ENCODE measurements at places on chromosomes 12 and 14. TPM values are rescaled to one million over a fixed set of nuclear protein-coding genes. Genes with fewer than 3 reads are reported as not detected.

SLC6A15 gene
- 12.9 TPM for total RNA-seq

GRCh38 chr12:91632042-91632786, 449.6 kb upstream of the DCN start:
- no peaks in the 10 kb centered on the region for H3K4me1 ChIP-seq
- H3K4me3 ChIP-seq, result no peak overlapping the region
- H3K27me3 ChIP-seq, result no peaks in the 10 kb centered on the region
- no peak overlapping the region for H3K27ac ChIP-seq
- H3K36me3 ChIP-seq, result no peaks in the 10 kb centered on the region

GRCh38 chr12:116302166-116303058, 24.9 kb upstream of the MED13L start:
- H3K27ac ChIP-seq, result no peak overlapping the region
- H3K4me3 ChIP-seq, result no peak overlapping the region
- no peaks in the 10 kb centered on the region for H3K4me1 ChIP-seq
- no peak for DNase-seq
- H3K36me3 ChIP-seq, result no peaks in the 10 kb centered on the region

GRCh38 chr14:39266871-39267607, 33.3 kb downstream of the MIA2 start:
- H3K36me3 ChIP-seq, result peaks cover 12% of the 10 kb centered on the region
- peak overlapping the region; percentile 93 for H3K4me3 ChIP-seq
- peak overlapping the region; percentile 3 for H3K27ac ChIP-seq
- peaks cover 4% of the 10 kb centered on the region for H3K4me1 ChIP-seq

DNA sequence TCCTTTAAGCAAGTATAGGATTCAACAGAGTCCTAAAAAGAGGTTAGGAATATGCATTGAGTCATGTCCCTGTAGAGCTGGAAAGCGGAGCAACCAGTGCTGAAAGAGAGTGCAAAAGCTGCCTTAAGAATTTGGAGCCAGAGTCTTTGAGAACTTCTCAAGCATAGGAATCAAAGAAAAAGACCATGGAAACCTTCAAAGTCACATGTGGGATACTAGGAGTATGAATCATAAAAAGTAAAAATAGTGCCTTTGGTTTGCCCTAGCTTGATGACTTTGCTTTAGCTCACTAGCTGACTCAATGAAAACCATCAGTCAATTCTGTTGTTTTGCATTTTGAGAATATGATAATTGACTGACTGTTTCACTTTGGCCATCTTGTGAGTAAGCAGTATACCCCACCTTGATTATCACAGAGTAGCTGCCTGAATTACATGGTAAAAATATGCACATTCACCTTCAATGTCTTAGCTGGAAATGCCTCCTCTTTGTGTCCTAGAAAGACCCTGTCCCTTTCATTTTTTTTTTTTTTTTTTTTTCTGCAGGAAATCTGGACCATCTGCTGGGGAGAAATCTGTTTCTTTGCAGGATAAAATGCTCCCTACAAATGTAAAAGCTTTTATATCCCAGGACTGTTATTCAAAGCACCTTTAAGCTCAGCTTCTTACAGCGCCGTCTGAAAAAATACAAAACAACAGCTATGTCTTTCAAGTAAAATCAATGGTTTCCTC, 248.6 kb upstream of the KRR1 start:
- peaks cover 2% of the 10 kb centered on the region for H3K4me1 ChIP-seq
- H3K4me3 ChIP-seq, result no peak overlapping the region
- H3K36me3 ChIP-seq, result no peaks in the 10 kb centered on the region
- no peak overlapping the region for H3K27ac ChIP-seq
- no peak for DNase-seq

DNA sequence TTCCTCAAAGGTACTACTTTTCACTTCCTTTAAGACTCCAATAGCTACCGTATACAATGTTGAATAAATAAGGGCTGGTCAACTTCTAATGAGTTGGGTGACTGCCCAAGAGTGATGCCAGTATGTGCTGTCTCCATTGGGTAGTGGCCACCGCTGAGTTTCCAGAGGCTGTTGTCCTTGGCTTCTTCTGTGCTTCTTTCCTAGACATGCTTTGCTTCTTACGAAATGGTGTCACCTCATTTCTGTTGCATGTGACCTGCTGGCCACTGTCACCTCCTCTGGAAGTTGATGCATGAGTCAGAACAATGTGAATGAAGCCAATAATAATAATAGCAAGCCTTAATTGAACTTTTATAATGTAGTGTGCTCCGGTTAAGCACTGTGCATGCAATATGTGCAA, 7.5 kb upstream of the NID2 start:
- no peak overlapping the region for H3K4me3 ChIP-seq
- H3K27me3 ChIP-seq, result no peaks in the 10 kb centered on the region
- no peak for DNase-seq
- no peaks in the 10 kb centered on the region for H3K4me1 ChIP-seq

GRCh38 chr14:30651937-30652336, 29.8 kb downstream of the SCFD1 start:
- DNase-seq, result no peak
- no peaks in the 10 kb centered on the region for H3K4me1 ChIP-seq
- H3K27me3 ChIP-seq, result no peaks in the 10 kb centered on the region
- no peak overlapping the region for H3K4me3 ChIP-seq
- peaks cover 6% of the 10 kb centered on the region for H3K36me3 ChIP-seq

- no peak for DNase-seq
- no peaks in the 10 kb centered on the region for H3K4me1 ChIP-seq
- H3K27ac ChIP-seq, result no peak overlapping the region
- peaks cover 42% of the 10 kb centered on the region for H3K36me3 ChIP-seq
- H3K4me3 ChIP-seq, result no peak overlapping the region
Observed at GRCh38 chr12:27787559-27787958, 7.5 kb upstream of the MANSC4 start.

GRCh38 chr14:24270537-24271133, 762 bp downstream of the RABGGTA start:
- peak overlapping the region; percentile 86 for H3K4me3 ChIP-seq
- H3K4me1 ChIP-seq, result no peaks in the 10 kb centered on the region
- H3K36me3 ChIP-seq, result peaks cover 3% of the 10 kb centered on the region
- no peak for DNase-seq

DNA sequence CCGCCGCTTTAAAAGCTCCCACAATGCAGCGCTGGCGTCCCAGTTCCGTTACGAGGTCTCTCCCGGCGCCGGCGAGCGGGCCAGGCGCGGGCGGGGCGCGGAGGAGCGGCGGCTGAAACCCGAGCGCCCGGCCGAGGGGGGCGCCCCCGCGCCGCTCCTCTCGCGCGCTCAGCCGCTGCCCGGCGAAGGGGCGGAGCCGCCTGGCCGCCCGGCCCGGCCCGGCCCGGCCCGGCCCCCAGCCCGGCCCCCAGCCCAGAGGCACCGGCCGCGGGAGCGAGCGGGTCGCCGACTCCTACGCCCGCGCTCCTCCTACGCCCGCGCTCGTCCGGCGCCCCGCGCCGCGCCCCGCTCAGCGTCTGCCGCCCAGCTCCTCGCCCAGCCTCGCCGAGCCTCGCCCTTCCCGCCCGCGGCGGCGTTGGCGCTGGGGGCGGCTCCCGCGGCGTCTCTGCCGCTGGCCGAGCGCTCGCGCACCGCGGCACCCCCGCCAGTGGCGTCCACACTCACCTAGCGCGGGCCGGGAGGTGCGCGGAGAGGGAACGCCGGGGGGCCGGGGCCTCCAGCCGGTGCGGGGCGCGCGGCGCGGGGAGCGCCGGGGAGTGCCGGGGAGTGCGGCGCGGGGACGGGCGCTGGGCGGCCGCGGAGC, at the start of gene RASSF8:
Gene RASSF8, plus strand, starts transcription at position 255 of the 643 bp plus-strand sequence. CDS start 96,662 bp downstream, outside the sequence.
- H3K27ac ChIP-seq, result no peak within 1 kb of the TSS
- peak; percentile 79 for DNase-seq
- H3K36me3 ChIP-seq, result peaks cover 15% of the 10 kb centered on the region
- H3K27me3 ChIP-seq, result no peaks in the 10 kb centered on the region

DNA sequence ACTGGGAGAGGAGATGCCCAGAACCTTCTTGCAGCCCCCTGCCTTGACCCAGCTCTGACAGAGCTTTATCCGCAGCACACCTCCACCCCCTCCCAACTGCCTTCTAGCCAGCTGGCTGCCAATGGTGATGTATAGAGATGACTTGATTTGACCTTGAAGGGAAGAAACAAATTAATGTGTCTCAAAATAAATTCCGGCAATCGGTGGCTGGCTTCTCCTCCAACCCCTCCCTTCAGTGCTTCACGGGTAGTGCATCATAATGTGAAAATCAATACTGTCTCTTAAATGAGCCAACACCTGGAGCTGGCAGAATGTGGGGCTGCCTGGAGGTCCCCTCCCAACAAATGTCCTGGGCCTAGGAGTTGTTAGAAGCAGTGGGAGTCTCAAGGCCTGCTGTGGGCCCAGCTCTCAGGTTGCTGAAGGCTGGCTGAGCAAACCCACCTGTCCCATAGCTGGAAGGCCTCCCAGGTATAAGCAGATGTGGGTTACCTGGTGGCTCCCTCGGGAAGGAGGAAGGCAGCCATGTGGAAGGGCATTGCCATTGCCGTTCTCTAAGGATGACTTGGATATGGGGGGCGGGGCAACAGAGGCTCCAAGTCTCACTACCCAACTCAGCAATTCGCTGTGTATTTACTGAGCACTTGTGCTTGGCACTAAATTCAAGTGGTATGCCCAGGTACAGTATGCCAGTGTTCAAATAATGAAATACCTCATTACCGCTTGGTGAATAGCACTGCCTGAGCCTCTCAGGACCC, 23.2 kb downstream of the HSPB8 start:
- H3K4me1 ChIP-seq, result peaks cover 7% of the 10 kb centered on the region
- H3K4me3 ChIP-seq, result no peak overlapping the region
- H3K27me3 ChIP-seq, result no peaks in the 10 kb centered on the region
- H3K36me3 ChIP-seq, result peaks cover 2% of the 10 kb centered on the region
- peak; percentile 49 for DNase-seq

SAMD4A gene
- total RNA-seq, result 9.9 TPM

- no peak overlapping the region for H3K4me3 ChIP-seq
- no peak for DNase-seq
- H3K36me3 ChIP-seq, result no peaks in the 10 kb centered on the region
- no peaks in the 10 kb centered on the region for H3K27me3 ChIP-seq
- H3K27ac ChIP-seq, result no peak overlapping the region
Observed at GRCh38 chr14:80584744-80585505, 356.6 kb downstream of the CEP128 start.

DNA sequence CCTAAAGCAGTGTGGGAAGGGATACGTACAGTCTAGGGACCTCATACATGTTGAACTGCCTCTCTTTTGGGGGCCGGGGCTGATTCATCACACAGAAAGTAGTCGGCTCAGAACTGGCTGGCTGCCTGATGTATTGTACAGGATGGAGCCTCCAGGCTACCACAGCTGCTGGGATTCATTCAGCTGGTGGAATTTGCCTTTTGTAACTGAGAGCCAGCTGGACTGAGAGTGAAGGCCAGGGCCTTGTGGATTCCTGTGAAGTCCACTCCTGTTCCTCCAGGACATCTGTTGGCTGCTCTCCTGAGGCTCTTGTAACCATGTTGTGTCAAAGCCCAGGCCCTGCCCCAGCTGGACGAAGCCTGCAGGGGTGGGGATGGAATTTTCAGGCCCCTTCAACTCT, 116.3 kb upstream of the PRICKLE1 start:
- no peak overlapping the region for H3K4me3 ChIP-seq
- peaks cover 3% of the 10 kb centered on the region for H3K36me3 ChIP-seq
- H3K27ac ChIP-seq, result no peak overlapping the region
- H3K27me3 ChIP-seq, result no peaks in the 10 kb centered on the region

GRCh38 chr14:50601394-50601793, 41.4 kb downstream of the ATL1 start:
- H3K27ac ChIP-seq, result no peak overlapping the region
- no peaks in the 10 kb centered on the region for H3K36me3 ChIP-seq
- no peak for DNase-seq
- no peaks in the 10 kb centered on the region for H3K27me3 ChIP-seq
- no peak overlapping the region for H3K4me3 ChIP-seq
- no peaks in the 10 kb centered on the region for H3K4me1 ChIP-seq

LRP6 gene
- 62.4 TPM for total RNA-seq

NPFF gene
- total RNA-seq, result not detected

DNA sequence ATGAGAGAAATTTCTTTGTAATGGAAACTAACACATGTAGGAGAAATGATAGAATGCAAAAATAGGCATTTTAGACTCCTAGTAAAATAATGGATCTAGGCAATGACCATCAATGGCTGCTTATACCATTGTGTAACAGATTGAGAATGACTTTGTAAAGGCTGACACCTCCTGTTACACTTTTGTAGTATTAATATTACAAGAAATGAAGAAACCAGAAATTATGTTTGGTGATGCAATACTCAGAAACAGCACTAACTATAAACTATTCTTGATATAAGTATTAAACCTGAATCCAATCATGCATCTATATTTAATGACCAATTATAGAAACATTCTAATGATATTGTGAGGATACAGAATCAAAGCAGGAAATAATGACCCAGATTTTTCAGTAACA, 108.5 kb upstream of the CNTN1 start:
- H3K27me3 ChIP-seq, result no peaks in the 10 kb centered on the region
- H3K4me1 ChIP-seq, result no peaks in the 10 kb centered on the region
- H3K4me3 ChIP-seq, result no peak overlapping the region
- H3K27ac ChIP-seq, result no peak overlapping the region

GRCh38 chr14:104007121-104007520, 64.8 kb upstream of the RD3L start:
- no peaks in the 10 kb centered on the region for H3K36me3 ChIP-seq
- H3K4me3 ChIP-seq, result no peak overlapping the region
- DNase-seq, result no peak
- H3K4me1 ChIP-seq, result no peaks in the 10 kb centered on the region
- no peaks in the 10 kb centered on the region for H3K27me3 ChIP-seq

- H3K4me1 ChIP-seq, result peaks cover 8% of the 10 kb centered on the region
- H3K4me3 ChIP-seq, result no peak overlapping the region
- DNase-seq, result peak; percentile 51
Observed at GRCh38 chr14:89237921-89238529, 179.0 kb downstream of the FOXN3 start.

- no peak overlapping the region for H3K27ac ChIP-seq
- H3K4me3 ChIP-seq, result no peak overlapping the region
- no peak for DNase-seq
- H3K4me1 ChIP-seq, result no peaks in the 10 kb centered on the region
- H3K36me3 ChIP-seq, result no peaks in the 10 kb centered on the region
- no peaks in the 10 kb centered on the region for H3K27me3 ChIP-seq
Observed at GRCh38 chr14:47919334-47919846, 244.0 kb upstream of the MDGA2 start.

DNA sequence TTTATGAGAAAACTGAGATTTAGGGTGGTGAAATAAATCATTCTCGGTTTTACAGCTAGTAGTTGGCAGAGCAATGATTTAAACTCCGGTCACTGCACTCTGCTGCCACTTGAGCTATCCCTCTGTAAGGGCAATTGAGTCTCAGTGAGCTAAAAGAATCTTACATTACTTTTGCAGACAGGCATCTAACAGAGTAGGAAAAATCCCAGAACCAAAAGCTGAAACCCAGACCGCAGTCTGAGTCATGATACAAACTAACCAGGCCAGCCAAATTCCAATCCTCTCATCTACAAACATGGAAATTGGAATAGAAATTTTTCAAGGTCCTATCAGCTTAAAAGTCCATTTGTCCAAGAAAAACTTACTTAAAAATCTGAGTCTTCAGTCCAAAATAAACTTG, 73.7 kb downstream of the ANKS1B start:
- no peaks in the 10 kb centered on the region for H3K27me3 ChIP-seq
- no peaks in the 10 kb centered on the region for H3K36me3 ChIP-seq
- no peak overlapping the region for H3K4me3 ChIP-seq
- no peak overlapping the region for H3K27ac ChIP-seq
- no peak for DNase-seq

MGP gene
- not detected for total RNA-seq

Data from H9 (cell line).